ENCODE measurements at places on chromosomes 11 and 22. TPM values are rescaled to one million over a fixed set of nuclear protein-coding genes. Genes with fewer than 3 reads are reported as not detected.

Gene KCNA4
- not detected for total RNA-seq

Gene POU2AF3
- not detected for total RNA-seq

Gene ADAMTS15
- total RNA-seq, result 8.5 TPM

- DNase-seq, result no peak
Observed at GRCh38 chr11:72058416-72059034, 21.8 kb downstream of the NUMA1 start.

GRCh38 chr11:108926171-108926840 lies 261.4 kb downstream of the DDX10 start:
- no peak for DNase-seq

DNA sequence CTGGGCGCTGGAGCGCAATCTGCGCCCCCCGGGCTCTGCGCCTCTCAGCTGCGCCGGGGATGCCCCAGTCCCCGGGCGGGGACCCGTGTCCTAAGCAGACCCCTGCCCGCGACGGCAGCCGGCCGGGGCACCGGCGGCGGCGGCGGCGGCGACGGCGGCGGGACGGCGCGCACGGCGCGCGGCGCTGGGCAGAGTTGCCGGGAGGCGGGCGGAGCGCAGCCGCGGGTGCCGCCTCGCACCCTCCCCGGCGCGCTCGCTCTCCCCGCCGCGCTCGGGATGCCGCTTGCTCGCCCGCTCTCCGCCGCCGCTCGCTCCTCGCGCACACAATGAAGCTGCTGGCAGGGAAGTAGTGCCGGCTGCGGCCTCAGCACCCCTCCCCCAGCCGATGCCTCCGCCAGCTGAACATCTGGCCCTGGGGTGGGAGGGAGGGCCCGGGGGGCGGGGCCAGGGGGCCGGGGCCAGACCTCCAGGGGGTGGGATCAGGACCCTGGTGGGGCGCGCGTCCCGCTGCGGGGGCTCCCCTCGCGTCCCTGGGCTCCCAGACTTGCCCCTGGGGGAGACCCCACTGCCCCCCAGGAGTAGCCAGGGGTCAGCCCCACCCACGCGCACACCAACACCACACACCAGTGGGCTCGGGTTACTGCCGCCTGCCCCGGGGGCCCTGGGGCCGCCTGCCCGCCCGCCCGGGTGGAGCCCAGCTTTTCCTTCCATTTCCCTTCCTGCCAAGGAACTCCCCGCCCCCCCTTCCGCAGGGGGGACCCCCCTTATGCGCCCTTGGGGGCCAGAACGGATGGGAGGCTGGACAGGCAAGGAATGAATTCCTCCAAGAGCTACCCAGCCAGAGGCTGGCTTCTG lies at the start of gene RCOR2:
Gene RCOR2, minus strand, starts transcription at position 328 of the 855 bp plus-strand sequence. CDS start 708 bp downstream, outside the sequence.
- DNase-seq, result no peak

GRCh38 chr11:123188508-123189165 lies 6.4 kb downstream of the CLMP start:
- DNase-seq, result peak; percentile 20

GRCh38 chr11:2209900-2210321 lies 38.3 kb upstream of the TH start:
- DNase-seq, result no peak

Gene PDE2A
- total RNA-seq, result 78.4 TPM

Gene PHRF1
- 46.5 TPM for total RNA-seq

Gene MPZL3
- total RNA-seq, result 4.7 TPM

- no peak for DNase-seq
Observed at GRCh38 chr11:93908689-93909088, 58.3 kb upstream of the VSTM5 start.

GRCh38 chr11:86745571-86745970 lies 54.8 kb upstream of the PRSS23 start:
- DNase-seq, result no peak

- no peak for DNase-seq
Observed at GRCh38 chr22:38315823-38316363, 1.3 kb downstream of the CSNK1E start.

Gene OR51B5
- total RNA-seq, result not detected

DNA sequence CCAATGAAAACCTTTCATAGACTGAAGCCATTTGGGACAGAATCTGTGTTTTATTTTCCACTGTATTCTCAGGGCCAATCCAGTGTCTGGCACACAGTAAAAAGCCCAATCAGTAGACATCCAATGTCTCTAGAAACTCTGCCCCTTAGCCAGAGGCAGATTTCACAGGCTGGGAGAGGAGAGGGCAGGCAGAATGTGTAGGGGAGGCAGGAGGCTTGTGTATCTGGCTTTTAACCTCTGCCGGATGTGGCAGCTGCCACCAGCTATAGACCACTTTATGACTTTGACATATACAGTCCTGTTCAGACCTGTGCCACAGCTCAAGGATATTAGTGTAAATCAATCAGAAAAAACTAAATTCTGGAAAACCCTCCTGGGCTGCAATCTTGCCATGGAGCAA lies 4.4 kb downstream of the EXPH5 start:
- no peak for DNase-seq

Gene TXN2
- total RNA-seq, result 68.7 TPM

GRCh38 chr11:46701078-46701654 lies 335 bp downstream of the ZNF408 start:
- DNase-seq, result no peak

Gene OTOG
- total RNA-seq, result not detected

Gene DDI1
- total RNA-seq, result not detected

Gene LRRN4CL
- not detected for total RNA-seq

DNA sequence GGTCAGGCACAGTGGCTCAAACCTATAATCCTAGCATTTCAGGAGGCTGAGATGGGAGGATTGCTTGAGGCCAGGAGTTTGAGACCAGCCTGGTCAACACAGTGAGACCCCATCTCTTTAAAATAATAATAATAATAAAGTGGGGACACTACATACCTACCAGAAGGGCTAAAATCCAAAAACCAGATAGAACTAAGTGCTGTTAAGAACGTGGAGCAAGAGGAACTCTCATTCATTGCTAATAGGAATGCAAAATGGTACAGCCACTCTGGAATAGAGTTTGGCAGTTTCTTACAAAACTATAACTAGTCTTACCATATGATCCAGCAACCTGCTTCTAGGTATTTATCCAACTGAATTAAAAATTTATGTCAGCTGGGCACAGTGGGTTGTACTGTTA lies 9.6 kb downstream of the CKAP5 start:
- no peak for DNase-seq

Gene SHISAL1
- 0.97 TPM for total RNA-seq

- DNase-seq, result no peak
Observed at GRCh38 chr22:20441631-20442484, 4.2 kb upstream of the SCARF2 start.

GRCh38 chr11:72816404-72816990 lies 2.3 kb downstream of the ATG16L2 start:
- no peak for DNase-seq

- no peak for DNase-seq
Observed at GRCh38 chr11:103545551-103545950, 436.3 kb downstream of the DYNC2H1 start.

GRCh38 chr22:46451741-46452140 lies 85.7 kb downstream of the CELSR1 start:
- DNase-seq, result no peak
